Glomerular endothelial cell (primary cell): ENCODE measurements at places on chromosomes 7 and 10. TPM values are rescaled to one million over a fixed set of nuclear protein-coding genes. Genes with fewer than 3 reads are reported as not detected.

DNA sequence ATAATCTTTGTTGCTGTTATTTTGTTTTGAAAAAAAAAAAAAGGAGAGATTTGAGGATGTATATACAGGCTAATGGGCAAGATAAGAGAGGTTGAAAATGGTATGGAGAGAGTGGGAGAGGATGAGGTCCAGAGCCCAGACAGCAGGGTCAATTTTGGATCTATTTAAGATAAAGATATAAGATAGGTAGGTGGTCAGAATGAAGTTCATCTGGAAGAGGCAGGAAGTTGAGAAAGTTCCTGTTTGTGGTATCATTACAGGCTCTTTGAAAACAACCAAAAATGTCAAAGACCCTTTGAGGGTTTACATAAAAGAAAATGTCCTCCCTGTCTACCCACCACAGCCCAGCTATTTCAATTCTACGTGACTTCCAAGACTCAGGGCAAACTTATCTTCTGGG is 7.5 kb downstream of the CEP41 start:
- no peak for DNase-seq

DNA sequence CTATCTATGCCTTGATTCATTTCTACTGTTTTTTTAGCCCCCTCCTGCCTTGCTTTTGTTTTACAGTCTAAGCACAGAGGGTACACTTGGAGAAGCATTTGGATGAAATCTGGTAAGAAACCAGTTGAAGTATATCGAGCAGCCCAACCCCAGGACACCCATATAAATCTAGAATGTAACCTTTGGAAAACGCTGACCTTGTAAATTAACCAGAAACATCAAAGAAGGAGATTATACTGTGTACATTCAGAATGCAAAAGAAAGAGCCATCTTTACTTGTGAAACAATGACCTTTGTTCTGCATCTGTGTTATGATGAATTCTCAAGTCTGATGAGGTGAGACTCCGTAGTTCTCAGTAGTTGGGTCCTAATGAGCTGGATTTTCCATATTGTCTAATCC is 49.3 kb upstream of the RAB18 start:
- DNase-seq = no peak

GRCh38 chr10:25017154-25017590 is 760 bp downstream of the THNSL1 start:
- no peak for DNase-seq

- no peak for DNase-seq
Observed at GRCh38 chr7:40711706-40712105, 576.9 kb downstream of the SUGCT start.

DNA sequence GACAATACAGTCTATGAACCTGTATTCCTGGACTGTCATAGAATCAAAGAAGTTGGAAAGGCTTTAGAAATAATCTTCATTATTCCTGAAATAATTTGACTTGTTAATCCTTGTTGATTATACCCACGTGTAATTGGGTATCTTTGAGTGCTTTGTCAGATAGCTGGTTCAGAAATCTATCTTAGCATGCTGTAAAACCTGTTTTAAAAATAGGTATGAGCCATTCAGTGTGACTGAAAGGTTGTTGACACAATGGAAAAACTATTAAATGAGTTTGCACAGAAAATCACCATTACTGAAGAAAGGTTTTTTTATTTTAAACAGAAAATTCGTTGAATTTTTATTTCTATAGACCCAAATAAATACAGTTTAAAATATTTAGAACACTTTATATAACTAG is 38.7 kb downstream of the PHTF2 start:
- DNase-seq = no peak

DNA sequence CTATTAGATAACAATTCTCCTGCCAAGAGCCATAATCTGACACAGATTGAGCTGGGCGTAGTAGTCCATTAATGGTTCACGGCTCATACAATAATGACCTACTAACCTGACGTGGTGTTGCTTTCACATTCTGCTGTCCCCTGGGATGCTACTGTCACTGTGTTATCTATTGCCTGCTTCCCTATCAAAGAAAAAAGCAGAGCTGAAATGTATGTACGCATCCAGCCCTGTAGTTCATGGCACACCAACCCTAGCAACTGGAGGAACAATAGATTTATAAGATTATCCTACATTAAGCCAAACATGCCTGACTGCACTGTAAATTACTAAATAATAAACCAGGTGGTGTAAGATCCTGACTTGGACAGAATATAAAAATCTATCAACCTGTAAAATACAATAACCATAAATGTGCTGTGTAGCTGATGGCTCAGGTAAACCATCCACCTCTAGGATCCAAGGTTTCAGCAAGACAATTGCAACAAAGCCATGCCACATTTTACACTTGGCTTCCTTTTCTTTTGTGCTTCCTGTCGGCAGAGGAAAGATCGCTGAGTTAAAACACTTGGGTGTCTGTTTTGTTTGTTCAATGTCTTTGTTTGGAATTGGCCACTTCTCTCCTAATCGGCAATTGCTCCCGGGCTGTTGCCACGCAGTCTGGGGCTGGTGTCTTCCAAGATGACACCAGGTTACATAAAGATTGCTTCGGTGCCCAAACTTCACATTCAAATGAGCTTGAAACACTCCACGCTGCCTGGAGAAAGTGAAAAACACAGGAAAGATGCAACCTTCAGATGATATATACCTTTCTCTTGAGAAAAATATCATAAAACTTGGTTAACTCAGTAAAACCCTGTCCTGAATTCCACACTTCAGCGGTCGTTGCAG is 143.9 kb upstream of the MGMT start:
- no peak for DNase-seq

The PCBD1 gene
- 67.1 and 103 TPM in 2 replicates for total RNA-seq

The SCIN gene
- total RNA-seq = 0.35 and 0.58 TPM in 2 replicates

The COL17A1 gene
- total RNA-seq = 0.06 and 1.0 TPM in 2 replicates

The PPP1R9A gene
- 4.6 and 7.0 TPM in 2 replicates for total RNA-seq

The SPDYE5 gene
- not detected in 2 replicates for total RNA-seq

The RAPGEF5 gene
- 121 and 230 TPM in 2 replicates for total RNA-seq
